NCI-H1436 (cell line): ENCODE measurements at places on chromosomes 12 and 14.

- no peak for DNase-seq
Measured at GRCh38 chr12:81081726-81082125, 3.8 kb downstream of the ACSS3 start.

GRCh38 chr12:108575199-108575912, 13.0 kb downstream of the ISCU start:
- no peak for DNase-seq

GRCh38 chr12:47636908-47637780, 68.7 kb downstream of the RPAP3 start:
- DNase-seq, result peak; percentile 43

GRCh38 chr12:9109737-9110491, 5.8 kb downstream of the A2M start:
- DNase-seq, result no peak

DNA sequence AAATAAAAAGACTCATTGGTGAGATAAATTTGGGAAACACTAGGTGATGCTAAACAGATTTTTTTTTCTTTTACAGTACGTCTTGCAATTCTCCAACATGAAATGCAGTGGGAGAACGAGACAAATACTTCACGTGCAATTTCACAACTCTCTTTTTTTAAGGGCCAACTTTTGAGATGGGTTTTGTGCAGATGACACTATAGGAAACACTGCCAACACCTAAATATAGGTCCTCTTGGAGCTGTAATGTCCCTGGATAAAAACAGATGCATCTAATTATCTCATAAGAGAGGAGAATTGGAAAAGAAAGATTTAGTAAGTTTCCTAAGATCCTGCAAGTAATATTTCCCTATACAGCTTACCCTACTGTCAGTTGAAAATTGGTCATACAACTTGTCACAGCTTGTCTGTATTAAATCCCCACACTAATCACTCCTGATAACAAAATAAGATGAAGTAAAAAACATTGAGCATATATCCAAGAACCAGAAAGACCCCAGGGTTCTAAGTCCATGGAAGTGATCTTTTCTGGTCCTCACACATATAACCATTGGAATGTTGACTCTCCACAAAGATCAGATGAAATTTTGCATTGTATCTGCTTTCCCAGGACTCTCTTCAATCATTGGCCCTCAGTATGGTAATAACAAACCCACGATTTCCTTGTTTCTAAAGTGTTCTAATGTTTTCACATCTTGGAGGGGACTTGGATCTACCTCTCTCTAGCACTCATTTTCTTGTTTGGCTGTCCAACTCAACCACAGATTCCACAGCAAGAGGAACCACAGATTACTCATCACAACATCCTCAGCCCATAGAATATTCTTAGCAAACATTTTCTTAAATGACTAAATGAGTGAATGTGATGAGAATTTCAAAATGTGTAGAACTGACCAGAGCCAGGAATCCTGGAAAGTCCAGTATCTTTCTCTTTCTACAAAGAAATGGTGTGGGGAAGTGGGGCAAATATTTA, 769.4 kb upstream of the USP15 start:
- DNase-seq, result no peak
